Activated CD8-positive, alpha-beta T cell treated with anti-CD3 and anti-CD28 coated beads, Interleukin-2, amount 10 ng/mL, durations not matched to agents 7 days and 5 days (primary cell): ENCODE measurements at places on chromosomes 12 and 14. TPM values are rescaled to one million over a fixed set of nuclear protein-coding genes. Genes with fewer than 3 reads are reported as not detected.

GRCh38 chr14:58718226-58719205 lies 80.8 kb downstream of the DACT1 start:
- no peak overlapping the region for H3K4me3 ChIP-seq
- peaks cover 4% of the 10 kb centered on the region for H3K27me3 ChIP-seq
- H3K4me1 ChIP-seq = no peaks in the 10 kb centered on the region

GRCh38 chr12:124558313-124558712 lies 9.1 kb downstream of the NCOR2 start:
- no peak overlapping the region for H3K4me3 ChIP-seq
- peaks cover 26% of the 10 kb centered on the region for H3K4me1 ChIP-seq
- peaks cover 2% of the 10 kb centered on the region for H3K36me3 ChIP-seq
- no peak for DNase-seq

DNA sequence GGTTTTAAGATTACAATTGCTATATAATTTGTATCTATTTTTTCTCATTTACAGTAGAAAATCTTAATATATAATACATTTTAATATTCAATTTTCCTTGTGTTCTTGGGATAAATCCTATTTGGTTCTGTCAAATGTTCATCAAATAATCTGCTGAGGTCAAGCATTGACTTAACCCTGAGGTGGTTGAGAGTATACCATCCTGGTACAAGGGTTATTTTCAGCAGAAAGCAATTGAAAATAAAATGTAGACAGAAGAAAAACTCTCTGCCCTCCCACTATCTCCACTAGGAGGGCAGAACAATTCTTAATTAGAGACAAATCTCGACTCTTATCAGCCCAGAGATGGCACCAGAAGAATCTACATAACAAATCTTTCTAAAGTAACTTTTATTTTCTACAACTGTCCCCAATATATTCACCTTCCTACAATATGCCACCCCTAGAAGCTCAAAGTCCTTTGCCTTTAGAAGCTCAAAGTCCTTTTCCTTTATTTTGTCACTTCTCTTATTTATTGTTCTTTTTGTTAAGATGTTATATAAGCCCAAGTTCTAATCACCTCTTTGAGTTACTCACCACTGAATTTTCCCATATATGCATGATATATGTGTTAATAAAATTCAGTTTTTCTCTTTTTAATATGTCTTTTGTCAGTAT lies 57.9 kb upstream of the ERGIC2 start:
- no peak for DNase-seq
- H3K36me3 ChIP-seq = no peaks in the 10 kb centered on the region
- H3K27ac ChIP-seq = no peak overlapping the region
- no peak overlapping the region for H3K4me3 ChIP-seq

- H3K27me3 ChIP-seq = peaks cover 2% of the 10 kb centered on the region
- H3K4me1 ChIP-seq = no peaks in the 10 kb centered on the region
- no peak for DNase-seq
- no peak overlapping the region for H3K27ac ChIP-seq
- H3K36me3 ChIP-seq = no peaks in the 10 kb centered on the region
- no peak overlapping the region for H3K4me3 ChIP-seq
Measured at GRCh38 chr12:42282294-42282693, 43.6 kb downstream of the ZCRB1 start.

DNA sequence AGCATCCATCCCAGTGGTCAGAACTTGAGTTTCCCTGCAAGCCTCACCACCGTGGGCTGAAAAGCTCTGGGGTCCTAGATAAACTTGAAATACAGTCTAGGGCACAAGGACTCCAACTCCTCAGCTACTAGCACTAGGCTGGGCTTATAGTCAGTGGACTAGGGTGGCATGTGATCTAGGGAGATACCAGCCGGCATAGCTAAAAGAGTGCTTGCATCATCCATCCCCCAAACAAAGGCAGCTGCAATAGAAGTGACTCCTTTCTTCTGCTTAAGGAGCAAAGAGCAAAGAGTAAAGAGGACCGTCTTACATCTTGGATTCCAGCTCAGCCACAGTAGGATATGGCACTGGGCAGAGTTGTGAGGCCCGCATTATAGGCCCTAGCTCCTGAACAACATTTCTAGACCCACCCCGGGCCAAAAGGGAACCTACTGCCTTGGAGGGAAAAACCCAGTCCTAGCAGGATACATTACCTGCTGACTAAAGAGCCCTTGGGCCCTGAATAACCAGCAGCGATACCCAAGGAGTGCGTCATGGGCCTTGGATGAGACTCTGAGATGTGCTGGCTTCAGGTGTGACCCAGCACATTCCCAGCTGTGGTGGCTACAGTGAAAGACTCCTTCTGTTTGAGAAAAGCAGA lies 17.9 kb upstream of the SOS2 start:
- no peak overlapping the region for H3K4me3 ChIP-seq
- no peak for DNase-seq
- no peaks in the 10 kb centered on the region for H3K27me3 ChIP-seq
- no peaks in the 10 kb centered on the region for H3K4me1 ChIP-seq
- peak overlapping the region; percentile 39 for H3K27ac ChIP-seq

DNA sequence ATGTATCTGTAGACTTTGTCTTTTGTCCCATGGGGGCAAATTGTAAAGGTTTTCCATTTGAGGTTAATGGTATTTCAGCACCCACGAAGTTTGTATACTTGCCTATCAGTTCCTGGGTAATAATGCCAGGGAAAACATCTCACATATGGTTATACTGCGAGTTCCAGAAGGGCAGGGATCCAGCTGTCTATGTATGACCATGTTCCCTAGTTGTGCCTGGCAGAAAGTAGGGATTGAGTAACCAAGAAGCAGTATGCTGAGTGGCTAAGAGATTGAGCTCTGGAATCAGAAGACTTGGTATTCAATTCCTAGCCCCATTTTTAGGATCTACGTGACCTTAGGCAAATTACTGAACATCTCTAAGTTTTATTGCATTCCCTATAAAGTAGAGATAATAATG lies 173.2 kb upstream of the PWP1 start:
- no peak for DNase-seq
- no peaks in the 10 kb centered on the region for H3K27me3 ChIP-seq
- no peak overlapping the region for H3K27ac ChIP-seq

DNA sequence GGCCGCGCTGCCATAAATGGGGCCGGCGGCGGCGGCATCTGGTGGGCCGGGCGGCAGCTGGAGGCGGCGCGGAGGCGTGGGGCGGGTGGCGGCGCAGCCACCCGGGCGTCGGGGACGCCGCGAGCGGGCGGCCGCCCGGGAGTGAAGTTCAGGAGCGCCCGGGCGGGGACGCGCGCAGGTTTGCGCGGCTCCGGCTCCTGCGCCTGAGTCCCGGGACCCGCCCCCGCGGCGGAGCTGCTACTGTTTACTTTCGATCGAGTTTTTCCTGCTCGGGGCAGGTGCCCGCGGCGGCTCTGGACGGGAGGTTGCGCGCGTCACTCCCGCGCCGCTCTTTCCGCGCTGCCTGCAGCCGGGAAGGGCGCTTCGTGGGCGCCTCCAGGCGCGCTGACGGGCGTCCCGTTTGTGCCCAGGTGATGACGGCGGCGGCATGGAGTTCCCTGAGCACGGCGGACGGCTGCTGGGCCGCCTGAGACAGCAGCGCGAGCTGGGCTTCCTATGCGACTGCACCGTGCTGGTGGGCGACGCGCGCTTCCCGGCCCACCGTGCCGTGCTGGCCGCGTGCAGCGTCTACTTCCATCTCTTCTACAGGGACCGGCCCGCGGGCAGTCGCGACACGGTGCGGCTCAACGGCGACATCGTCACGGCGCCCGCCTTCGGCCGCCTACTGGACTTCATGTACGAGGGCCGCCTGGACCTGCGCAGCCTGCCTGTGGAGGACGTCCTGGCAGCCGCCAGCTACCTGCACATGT lies at the start of gene ZBTB42:
TSS of gene ZBTB42 (plus strand) at position 331 of the 749 bp plus-strand sequence. CDS start at position 428, 97 bp downstream.
- H3K4me3 ChIP-seq = peak within 1 kb of the TSS; percentile 85
- no peaks in the 10 kb centered on the region for H3K36me3 ChIP-seq
- peak; percentile 80 for DNase-seq
- peaks cover 30% of the 10 kb centered on the region for H3K4me1 ChIP-seq
- peaks cover 10% of the 10 kb centered on the region for H3K27me3 ChIP-seq

DNA sequence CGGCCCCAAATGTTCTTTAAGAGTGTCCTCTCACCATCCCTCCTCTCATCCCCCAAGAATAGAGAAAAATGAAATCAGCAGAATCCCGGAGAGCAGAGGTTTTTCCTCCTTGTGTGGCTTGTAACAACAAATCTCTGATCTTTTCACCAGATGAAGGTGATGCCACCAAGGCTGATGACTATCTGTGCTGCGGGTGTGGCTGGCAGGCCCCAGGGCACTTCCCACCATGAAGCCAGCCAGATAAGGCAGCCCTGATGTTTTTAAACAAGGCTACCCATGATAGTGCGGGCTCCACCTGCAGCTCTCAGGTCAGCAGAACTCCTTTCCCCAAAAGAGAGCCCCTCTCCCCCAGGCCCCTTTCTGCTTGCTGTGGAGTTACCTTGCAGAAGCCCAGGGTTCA lies 58.0 kb upstream of the PARP11 start:
- DNase-seq = no peak
- no peaks in the 10 kb centered on the region for H3K36me3 ChIP-seq
- peaks cover 4% of the 10 kb centered on the region for H3K27me3 ChIP-seq
- no peak overlapping the region for H3K4me3 ChIP-seq
- H3K4me1 ChIP-seq = peaks cover 53% of the 10 kb centered on the region

The KCNK13 gene
- 0.13 TPM for total RNA-seq

GRCh38 chr12:5524769-5525436 lies 93.0 kb downstream of the NTF3 start:
- H3K4me3 ChIP-seq = no peak overlapping the region
- H3K27ac ChIP-seq = no peak overlapping the region
- no peaks in the 10 kb centered on the region for H3K36me3 ChIP-seq

The MARK3 gene
- total RNA-seq = 76.8 TPM

DNA sequence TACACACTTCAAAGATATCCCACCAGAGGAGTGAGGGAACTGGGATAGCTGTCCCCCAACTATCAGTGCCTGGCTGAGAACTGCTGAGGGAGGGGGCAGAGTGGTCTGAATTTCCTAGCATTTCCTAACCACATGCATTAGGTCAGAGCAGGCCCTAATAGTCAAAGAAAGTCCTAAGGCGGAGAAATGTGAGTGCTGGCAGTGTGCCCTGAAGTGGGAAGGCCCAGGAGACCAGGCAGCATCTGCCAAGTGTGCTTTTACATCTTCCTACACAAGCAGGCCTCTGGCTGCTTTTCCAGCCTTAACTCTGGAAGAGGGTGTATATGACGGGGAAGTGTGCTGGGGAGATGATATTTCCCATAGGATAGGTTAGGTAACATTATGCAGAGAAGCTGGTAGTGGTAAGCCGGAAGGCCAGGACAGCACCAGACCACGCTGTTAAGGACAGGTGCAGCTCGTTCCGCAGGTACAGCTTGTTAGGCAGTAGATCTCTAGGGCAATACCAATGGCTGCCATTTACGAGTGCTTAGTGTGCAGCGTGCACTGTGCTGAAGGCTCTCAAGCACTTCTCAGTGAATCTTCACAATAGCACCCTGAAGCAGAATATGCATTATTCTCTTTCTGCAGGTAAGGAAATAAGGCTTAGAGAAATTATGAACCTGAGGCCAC lies 9.1 kb upstream of the CCDC198 start:
- H3K27me3 ChIP-seq = peaks cover 3% of the 10 kb centered on the region
- no peaks in the 10 kb centered on the region for H3K36me3 ChIP-seq
- no peak overlapping the region for H3K4me3 ChIP-seq
- H3K4me1 ChIP-seq = no peaks in the 10 kb centered on the region
- no peak overlapping the region for H3K27ac ChIP-seq
- no peak for DNase-seq

DNA sequence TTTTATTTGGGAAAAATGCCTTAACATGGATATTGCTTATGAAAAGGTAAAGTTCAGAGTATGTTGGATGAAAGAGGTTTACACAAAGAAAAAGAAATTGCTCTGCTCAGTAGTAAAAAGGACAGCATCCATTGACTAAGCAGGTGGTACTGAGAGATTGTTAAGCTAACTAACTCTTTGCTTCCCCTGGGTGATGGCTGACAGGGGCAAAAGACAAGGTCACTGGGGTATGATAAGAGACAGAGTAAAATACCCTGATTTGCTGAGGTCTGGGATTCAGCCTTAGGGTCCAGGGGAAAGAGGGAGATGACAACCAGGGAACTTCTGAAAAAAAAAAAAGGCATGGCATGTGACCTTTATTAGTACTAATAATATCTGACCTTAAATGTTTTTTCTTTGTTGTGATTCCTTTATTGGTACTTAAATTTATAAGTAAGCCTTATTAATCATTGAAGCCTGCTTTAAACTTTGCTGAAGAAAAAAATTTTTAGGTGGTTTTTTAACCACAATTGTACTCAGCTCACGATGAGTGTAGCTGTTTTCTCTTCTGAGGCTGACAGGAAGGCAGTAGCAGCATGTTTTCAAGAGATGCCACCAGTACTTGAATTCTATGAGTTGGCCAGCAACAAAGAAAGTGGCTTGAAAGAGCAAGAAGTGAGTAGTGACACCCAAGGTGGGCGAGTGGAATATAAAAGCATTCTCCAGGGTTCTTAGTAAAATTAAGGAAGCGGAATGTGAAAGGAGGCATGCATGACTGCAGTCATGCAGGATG lies 43.7 kb upstream of the KITLG start:
- no peak for DNase-seq
- H3K4me1 ChIP-seq = no peaks in the 10 kb centered on the region
- H3K27ac ChIP-seq = no peak overlapping the region
- H3K36me3 ChIP-seq = no peaks in the 10 kb centered on the region
- H3K4me3 ChIP-seq = no peak overlapping the region

The KLRG1 gene
- 4.6 TPM for total RNA-seq

DNA sequence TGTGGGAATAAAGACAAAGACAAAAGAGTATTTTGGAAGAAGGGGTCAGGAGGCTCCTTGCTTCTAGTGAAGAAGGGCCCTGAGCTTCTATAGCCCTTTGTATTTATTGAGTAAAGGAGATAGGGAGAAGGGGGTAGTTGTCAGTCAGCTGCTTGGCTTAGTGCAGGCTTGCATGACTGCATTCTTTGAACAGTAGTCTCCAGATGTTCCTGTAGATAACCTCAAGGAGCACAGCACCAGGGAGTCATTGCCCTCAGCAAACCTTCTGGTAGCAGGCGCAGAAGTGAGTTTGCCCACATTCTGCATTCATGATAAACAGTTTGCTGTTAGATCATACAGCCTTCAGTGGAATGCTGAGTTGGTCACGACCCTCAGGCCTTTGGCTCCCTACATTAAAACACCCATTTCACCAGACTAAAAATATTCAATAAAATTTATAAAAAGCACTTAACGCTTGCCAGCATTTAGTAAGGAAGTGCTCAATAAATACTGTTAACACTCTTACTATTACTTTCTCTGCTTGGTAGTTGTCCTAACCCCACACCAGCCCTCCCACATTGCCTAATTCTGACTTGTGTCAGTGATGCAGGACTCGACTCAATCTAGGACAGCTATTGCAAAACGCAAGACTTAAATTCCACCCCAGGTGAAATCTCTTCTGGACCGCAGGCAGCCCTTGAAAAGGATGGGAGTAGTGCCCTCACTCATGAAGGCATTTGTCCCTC lies 3.0 kb upstream of the DHRS4 start:
- H3K36me3 ChIP-seq = peaks cover 10% of the 10 kb centered on the region
- H3K27ac ChIP-seq = no peak overlapping the region
- peaks cover 2% of the 10 kb centered on the region for H3K27me3 ChIP-seq
- H3K4me1 ChIP-seq = peaks cover 29% of the 10 kb centered on the region
- DNase-seq = no peak

DNA sequence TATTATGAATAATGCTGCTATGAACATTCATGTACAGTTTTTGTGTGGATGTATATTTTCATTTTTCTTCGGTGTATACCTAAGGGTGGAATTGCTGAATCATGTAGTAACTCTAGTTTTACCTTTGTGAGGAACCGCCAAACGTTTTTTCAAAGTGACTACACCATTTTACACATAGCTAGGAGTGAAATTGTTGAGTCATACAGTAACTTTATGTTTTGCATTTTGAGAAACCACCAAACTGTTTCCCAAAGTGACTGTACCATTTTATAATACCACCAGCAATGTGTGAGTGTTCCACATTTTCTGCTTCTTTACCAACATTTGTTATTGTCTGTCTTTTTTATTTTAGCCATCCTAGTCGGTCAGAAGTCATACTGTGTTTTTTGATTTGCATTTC lies 3.1 kb upstream of the TPH2 start:
- no peak overlapping the region for H3K27ac ChIP-seq
- no peak for DNase-seq
- H3K4me1 ChIP-seq = no peaks in the 10 kb centered on the region
- no peaks in the 10 kb centered on the region for H3K36me3 ChIP-seq
- peaks cover 31% of the 10 kb centered on the region for H3K27me3 ChIP-seq
